ENCODE measurements at places on chromosomes 6 and 20.

DNA sequence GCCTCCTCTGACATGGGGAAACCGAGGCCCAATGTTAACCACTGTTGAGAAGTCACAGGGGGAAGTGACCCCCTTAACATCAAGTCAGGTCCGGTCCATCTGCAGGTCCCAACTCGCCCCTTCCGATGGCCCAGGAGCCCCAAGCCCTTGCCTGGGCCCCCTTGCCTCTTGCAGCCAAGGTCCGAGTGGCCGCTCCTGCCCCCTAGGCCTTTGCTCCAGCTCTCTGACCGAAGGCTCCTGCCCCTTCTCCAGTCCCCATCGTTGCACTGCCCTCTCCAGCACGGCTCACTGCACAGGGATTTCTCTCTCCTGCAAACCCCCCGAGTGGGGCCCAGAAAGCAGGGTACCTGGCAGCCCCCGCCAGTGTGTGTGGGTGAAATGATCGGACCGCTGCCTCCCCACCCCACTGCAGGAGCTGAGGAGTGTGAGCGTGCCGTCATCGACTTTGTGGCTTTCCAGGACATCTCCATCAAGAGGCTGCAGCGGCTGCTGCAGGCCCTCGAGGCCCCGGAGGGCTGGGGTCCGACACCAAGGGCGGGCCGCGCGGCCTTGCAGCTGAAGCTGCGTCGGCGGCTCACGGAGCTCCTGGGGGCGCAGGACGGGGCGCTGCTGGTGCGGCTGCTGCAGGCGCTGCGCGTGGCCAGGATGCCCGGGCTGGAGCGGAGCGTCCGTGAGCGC lies 1.6 kb downstream of the TNFRSF6B start:
- peak; percentile 74 for DNase-seq

DNA sequence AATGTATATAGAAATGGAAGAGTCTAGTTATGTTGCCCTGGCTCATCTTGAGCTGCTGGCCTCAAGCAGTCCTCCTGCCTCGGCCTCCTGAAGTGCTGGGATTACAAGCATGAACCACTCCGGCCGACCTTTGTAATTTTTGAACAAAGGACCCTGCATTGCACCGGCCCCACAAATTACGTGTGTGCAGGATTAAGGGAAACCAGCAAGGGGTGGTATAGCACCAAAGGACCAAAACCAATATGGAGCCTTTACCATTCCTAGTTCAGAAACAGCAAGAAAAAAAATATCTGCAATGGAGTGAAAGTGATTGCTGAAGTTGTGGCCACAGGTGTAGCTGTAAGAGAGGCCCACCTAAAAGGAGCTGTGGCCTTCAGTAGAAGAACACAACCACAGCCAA lies 8.2 kb upstream of the TRERF1 start:
- DNase-seq, result no peak

DNA sequence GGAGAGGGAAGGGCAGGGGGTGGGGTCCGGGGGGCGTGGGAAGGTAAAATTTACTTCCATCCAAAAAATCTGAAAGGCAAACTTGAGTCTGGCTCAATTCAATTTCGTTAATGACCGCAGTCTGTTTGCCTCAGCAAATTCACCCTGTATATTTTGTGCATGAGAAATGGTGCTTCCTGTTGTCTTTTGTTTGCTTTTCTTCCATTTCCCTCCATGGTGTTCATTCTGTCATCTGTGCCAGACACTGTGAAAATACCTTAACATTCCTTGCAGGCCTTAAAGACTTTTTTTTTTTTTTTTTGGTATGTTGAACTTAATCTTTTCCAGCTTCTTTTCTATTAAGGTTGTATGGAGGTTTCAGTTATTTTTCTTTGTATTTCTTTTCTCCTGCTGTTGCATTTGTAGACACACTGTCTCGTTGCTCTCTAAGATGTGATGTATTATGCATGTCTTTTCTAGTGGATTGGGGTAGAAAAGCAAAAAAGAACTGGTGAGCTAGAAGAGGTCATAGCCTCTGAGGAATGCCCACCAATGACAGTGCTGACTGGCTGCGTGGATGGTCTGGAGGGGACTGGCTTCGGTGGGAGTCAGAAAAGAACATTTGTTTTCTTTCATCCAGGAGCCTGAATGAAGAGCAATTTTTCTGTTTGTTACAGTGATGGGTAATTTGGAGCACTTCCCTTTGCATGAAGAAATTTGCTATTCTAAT lies 585.0 kb upstream of the MAP3K7 start:
- no peak for DNase-seq

DNA sequence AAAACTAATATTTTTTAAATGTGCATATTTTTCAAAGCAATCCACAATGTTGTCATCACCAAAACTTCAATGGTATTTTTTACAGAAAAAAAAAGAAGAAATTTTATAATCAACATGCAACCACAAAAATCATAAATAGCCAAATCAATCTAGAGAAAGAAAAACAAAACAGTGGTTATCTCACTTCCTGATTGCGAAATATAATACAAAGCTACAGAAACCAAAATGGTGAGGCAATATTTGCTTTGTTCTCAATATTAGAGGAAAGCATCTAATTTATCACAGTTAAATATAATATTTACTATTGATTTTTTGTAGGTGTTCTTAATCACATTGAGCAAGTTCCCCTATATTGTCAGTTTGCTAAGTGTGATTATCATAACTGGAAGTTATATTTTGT lies 720.7 kb upstream of the ADGRB3 start:
- no peak for DNase-seq

DNA sequence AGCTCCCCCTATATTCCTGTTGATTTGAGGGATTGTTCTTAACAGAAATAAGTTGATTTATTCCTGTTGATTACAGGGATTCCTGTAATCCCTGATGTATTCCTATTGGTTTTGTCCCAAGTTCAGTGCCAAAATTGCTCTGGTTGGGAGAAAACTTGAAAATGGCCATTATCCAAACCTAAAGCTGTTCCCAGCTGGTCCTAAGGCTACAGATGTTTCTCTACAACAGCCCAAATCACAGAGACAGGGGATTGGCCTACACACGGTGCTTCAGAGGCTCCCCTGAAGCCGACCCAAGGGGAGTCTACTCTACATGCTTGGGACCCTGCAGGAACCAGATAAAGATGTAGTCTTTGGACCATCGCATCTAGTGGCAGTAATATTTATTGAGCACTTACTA lies 99.0 kb upstream of the AKAP12 start:
- DNase-seq, result no peak

- DNase-seq, result no peak
Observed at GRCh38 chr20:35277127-35277526, 795 bp downstream of the MMP24OS start.

All from posterior vena cava (tissue), 2 donors.